Natural killer cell treated with Interleukin-12 subunit alpha and Interleukin-12 subunit beta and Interleukin-15 and Interleukin-18, amount 100 ng/mL, for 72 hours (primary cell): ENCODE measurements at places on chromosomes 4 and X. TPM values are rescaled to one million over a fixed set of nuclear protein-coding genes. Genes with fewer than 3 reads are reported as not detected.

DNA sequence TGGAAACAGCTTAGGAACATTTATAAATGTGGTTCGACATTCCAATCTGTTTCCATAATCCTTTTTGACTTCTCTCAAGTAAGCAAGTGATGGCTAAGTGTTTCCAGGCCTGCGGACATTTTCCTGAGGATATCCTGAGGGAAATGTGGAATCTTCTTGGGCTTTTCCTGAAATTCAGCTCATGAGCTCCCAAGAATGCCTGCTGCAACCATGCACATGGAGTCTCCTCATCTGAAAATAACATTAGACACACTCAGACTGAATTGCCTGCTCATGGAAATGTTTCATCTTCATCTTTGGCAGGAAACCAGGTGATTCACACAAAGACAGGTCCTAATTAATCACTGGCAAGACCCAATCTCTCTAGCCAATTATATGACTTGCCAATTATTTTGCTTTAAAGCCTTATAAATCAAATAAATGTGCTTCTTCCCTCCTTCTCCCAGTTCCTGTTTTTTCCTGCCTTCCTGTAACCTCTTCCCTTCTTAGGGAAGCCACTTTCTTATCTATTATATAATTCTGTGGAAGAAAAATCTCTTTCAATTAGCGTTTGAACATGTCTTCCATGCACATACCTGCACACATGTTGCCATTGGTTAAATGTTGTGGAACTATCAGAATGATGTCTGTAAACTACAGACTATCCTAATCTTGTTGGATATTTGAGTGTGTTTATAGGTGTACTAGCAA is 104.6 kb upstream of the MXRA5 start:
- DNase-seq, result no peak
- peaks cover 29% of the 10 kb centered on the region for H3K27me3 ChIP-seq
- no peaks in the 10 kb centered on the region for H3K36me3 ChIP-seq
- no peak overlapping the region for H3K27ac ChIP-seq
- H3K4me3 ChIP-seq, result no peak overlapping the region

DNA sequence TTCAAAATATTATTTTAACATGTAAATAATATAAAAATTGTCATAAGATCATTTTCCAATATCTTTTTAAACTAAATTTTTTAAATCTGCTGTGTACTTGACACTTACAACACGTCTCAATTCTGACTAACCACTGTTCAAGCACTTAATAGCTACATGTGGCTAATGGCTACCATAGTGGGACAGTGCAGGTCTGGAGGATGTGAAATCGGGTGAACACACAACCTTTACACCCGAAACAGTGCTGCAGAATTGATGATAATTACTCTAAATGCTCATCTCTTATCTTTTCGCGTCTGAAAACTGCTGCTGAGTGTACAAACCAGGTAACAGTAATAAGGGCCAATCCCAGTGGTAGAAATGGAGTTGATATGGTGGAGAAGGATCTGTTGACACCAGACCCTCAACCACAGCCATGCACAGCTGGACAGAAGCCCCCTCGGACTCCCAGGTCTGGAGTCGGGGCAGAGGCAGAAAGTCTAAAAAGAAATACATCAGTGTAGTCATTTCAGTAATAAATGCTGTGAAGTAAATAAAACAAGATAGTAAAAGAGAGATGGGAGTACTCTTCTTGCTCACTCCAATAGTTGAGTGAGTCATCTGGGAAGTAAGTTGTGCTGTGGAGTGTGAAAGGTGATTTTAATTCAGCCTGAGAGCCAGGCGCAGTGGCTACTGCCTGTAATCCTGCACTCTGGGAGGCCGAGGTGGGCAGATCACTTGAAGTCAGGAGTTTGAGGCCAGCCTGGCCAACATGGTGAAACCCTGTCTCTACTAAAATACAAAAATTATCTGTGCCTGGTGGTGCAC is 150.0 kb downstream of the CBR4 start:
- DNase-seq, result no peak
- H3K27ac ChIP-seq, result no peak overlapping the region
- no peak overlapping the region for H3K4me3 ChIP-seq
- H3K36me3 ChIP-seq, result no peaks in the 10 kb centered on the region
- H3K4me1 ChIP-seq, result no peaks in the 10 kb centered on the region
- H3K27me3 ChIP-seq, result no peaks in the 10 kb centered on the region

DNA sequence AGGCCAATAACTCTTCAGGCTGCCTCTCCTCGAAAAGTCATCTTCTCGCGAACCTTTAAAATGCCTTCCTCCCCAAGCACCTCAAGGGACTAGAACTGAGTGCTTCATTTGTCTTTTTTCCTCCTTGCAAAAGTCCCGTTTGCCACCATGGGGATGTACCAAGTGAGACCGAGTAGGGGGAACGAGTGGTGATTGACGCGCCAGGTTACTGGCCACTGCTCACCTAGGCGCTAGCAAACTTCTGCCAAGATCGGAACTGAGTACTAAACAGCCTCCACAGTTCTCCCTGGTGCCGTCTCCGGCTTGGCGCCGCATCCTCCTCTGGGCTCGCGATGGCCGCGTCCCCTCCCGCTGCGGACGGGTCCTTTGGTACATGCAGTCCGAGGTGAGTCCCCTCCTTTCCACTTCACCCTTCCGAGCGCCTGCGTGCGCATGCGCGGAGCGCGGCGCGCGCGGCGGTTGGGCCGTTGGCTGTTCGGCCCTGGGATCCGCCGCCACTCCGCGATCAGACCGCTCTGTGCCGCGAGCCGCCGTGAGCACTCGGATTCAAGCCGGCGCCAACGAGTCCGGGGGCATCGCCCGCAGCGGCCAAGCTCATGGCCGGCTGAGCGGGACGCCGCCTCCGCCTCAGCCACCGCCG is at the start of gene CDK16:
Gene CDK16, plus strand, starts transcription at position 402 of the 640 bp plus-strand sequence. CDS start 4,877 bp downstream, outside the sequence.
- H3K4me3 ChIP-seq, result peak within 1 kb of the TSS; percentile 95
- peaks cover 16% of the 10 kb centered on the region for H3K36me3 ChIP-seq
- peak; percentile 91 for DNase-seq
- H3K27ac ChIP-seq, result peak within 1 kb of the TSS; percentile 98

GRCh38 chr4:113783289-113783688 is 21.8 kb upstream of the CAMK2D start:
- peaks cover 23% of the 10 kb centered on the region for H3K4me1 ChIP-seq
- H3K27me3 ChIP-seq, result no peaks in the 10 kb centered on the region
- peak overlapping the region; percentile 2 for H3K4me3 ChIP-seq

DNA sequence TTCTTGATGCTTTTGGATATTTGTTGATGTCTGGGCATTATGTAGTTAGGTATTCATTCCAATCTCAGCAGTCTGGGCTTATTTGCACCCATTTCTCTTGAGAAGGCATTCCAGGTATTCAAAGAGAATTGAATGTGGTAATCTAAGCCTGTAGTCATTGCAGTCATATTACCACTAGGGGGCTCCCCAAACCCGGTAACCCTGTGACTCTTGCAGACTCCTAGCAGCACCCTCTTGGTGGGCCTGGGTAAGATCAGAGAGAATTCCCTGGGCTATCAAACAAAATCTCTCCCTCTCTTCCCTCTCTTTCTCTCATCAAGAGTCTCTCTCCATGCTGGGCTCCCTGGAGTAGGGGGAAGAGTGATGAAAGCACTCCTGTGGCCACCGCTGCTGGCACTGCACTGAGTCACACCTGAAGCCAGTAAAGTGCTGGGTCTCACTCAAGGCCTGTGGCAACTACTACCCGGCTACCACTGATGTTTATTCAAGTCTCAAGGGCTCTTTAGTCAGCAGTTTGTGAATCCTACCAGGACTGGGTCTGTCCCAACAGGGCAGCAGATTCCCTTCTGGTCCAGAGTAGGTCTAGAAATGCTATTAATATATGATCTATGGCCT is 187.7 kb upstream of the NUDT10 start:
- no peak overlapping the region for H3K27ac ChIP-seq
- no peak for DNase-seq
- peaks cover 65% of the 10 kb centered on the region for H3K27me3 ChIP-seq
- H3K4me3 ChIP-seq, result no peak overlapping the region
- H3K4me1 ChIP-seq, result no peaks in the 10 kb centered on the region
- no peaks in the 10 kb centered on the region for H3K36me3 ChIP-seq

DNA sequence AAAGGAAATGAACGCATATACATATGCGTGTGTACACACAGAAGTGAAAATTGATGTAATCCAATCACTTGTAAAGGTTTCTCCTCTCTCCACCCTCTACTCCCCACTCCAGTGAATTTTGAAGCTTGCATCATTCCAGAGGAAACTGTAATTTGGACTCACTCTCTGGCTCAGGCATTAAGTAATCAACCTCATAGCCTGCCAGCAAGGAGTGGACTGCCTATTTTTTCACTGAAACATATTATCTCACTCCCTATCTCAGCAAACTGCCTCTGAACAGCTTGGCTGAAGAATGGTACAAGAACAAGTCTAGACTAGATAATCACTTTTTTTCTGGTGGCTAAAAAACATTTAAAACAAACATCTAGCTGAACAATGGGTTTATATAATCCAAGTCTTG is 124.2 kb downstream of the C4orf51 start:
- peaks cover 6% of the 10 kb centered on the region for H3K36me3 ChIP-seq
- no peak overlapping the region for H3K27ac ChIP-seq
- H3K27me3 ChIP-seq, result no peaks in the 10 kb centered on the region
- H3K4me3 ChIP-seq, result no peak overlapping the region
- DNase-seq, result no peak
- H3K4me1 ChIP-seq, result peaks cover 11% of the 10 kb centered on the region

DNA sequence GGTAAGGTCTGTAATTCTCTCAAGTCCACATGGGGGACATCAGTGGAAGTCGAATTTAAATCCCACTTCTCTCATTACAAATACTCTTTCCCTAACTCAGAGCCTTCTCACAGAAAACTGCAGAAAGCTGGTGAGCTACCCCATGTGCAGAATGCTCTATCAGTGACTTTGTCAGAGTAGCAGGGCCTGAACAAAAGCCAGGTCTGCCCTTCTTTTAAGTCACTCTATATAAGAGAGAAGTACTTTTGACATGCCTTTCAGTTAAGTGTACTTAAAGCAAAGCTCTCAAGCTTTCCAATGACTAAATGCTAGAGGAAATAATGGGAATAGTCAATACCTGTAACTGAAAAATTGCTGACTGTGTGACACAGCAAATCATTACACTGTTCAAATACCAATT is 323.1 kb downstream of the KCNIP4 start:
- H3K4me3 ChIP-seq, result no peak overlapping the region
- no peaks in the 10 kb centered on the region for H3K4me1 ChIP-seq
- H3K27ac ChIP-seq, result no peak overlapping the region
- no peaks in the 10 kb centered on the region for H3K27me3 ChIP-seq

- H3K4me3 ChIP-seq, result no peak overlapping the region
- H3K27me3 ChIP-seq, result no peaks in the 10 kb centered on the region
- no peak overlapping the region for H3K27ac ChIP-seq
- peaks cover 8% of the 10 kb centered on the region for H3K36me3 ChIP-seq
- no peaks in the 10 kb centered on the region for H3K4me1 ChIP-seq
Observed at GRCh38 chr4:33160126-33160525, 2440.0 kb downstream of the PCDH7 start.

GRCh38 chr4:54731552-54731951 is 73.8 kb downstream of the KIT start:
- no peak overlapping the region for H3K4me3 ChIP-seq
- no peak overlapping the region for H3K27ac ChIP-seq
- no peak for DNase-seq
- H3K27me3 ChIP-seq, result no peaks in the 10 kb centered on the region
- no peaks in the 10 kb centered on the region for H3K4me1 ChIP-seq
- no peaks in the 10 kb centered on the region for H3K36me3 ChIP-seq

GRCh38 chrX:1453395-1453783 is 680 bp upstream of the ASMTL start:
- H3K36me3 ChIP-seq, result peaks cover 18% of the 10 kb centered on the region
- peak overlapping the region; percentile 89 for H3K4me3 ChIP-seq
- H3K27ac ChIP-seq, result peak overlapping the region; percentile 71
- no peaks in the 10 kb centered on the region for H3K27me3 ChIP-seq

Gene HHIP
- not detected for total RNA-seq

Gene BEX3
- total RNA-seq, result not detected

Gene CSAG3
- total RNA-seq, result not detected

Gene CPE
- total RNA-seq, result not detected

Gene LAP3
- 99.9 TPM for total RNA-seq

Gene IL2RG
- total RNA-seq, result 241 TPM

Gene SMIM10
- 2.5 TPM for total RNA-seq
